Left ventricle myocardium superior (tissue), 1 donor: ENCODE measurements at places on chromosomes 13 and 19.

DNA sequence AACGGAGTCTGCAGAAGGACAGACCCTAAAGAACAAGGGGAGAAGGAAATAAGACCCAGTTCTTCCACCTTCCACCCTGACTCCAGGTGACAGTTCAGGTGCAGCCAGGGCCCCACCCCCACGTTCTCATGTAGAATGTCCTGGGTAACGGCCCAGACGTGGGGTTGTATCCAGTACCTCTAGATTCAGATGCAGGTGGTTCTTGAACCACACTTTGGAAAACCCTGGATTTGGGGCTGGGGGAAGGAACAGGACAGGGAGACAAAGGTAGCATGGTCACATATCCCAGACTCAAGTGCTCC, 2.2 kb downstream of the DMPK start:
- DNase-seq: no peak

- DNase-seq: no peak
Measured at GRCh38 chr19:50458396-50459066, 17.8 kb upstream of the EMC10 start.

- no peak for DNase-seq
Measured at GRCh38 chr13:89568276-89568675, 1779.2 kb upstream of the MIR17HG start.

- DNase-seq: no peak
Measured at GRCh38 chr13:98802559-98802958, 50.1 kb upstream of the SLC15A1 start.

DNA sequence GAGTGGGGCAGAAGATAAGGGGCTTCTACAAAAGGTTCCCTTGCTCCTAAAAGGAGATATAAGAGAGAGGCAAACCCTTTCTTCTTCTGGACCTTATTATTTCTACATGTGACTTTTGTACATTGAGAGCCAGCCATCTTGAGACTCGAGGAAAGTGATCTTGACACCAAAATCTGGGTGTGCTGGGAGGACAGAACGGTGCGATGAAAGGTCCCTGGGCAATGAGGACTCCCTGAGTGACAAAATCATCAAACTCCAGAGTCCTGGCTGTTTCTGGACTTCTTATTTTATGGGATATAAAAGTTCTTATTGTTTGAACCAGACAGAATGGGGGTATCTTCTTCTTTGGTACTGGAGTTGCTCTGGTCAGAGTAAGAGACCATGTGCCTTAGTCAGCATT, 411.0 kb downstream of the ZNF536 start:
- no peak for DNase-seq

DNA sequence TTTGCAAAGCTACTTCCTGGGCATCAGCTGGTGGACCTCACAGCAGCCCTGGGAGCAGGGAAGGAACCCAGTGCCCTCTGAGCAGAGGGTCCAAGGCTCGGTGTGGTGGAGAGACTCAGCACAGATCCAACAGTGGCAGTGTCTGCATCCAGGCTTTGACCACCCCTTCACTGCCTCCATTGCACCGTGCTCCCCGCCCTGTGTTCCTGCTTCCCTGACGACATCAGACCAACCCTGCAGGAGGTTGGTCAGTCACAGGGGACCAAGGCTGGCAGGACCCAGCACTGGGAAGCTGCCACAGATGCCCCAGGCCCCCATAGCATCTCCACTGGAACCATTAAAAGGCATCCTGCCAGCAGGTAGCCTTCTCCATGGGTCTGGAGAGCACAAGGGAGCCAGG, 7.8 kb upstream of the VSTM2B start:
- DNase-seq: no peak

GRCh38 chr19:44557933-44558332, 28.5 kb upstream of the CEACAM20 start:
- DNase-seq: no peak

DNA sequence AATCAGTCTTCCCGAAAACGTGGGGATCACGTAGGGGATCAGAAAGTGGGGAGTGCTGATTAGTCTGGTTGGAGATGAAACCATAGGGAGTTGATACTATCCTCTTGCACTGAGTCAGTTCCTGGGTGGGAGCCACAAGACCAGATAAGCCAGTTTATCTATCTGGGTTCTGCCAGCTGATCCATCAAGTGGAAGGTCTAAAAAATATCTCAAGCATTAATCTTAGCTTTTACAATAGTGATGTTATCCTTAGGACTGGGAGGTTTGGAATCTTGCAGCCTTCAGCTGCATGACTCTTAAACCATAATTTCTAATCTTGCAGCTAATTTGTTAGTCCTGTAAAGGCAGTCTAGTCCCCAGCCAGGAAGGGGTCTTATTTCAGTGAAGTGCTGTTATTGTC, 2474.2 kb downstream of the PCDH9 start:
- DNase-seq: peak; percentile 5

DNA sequence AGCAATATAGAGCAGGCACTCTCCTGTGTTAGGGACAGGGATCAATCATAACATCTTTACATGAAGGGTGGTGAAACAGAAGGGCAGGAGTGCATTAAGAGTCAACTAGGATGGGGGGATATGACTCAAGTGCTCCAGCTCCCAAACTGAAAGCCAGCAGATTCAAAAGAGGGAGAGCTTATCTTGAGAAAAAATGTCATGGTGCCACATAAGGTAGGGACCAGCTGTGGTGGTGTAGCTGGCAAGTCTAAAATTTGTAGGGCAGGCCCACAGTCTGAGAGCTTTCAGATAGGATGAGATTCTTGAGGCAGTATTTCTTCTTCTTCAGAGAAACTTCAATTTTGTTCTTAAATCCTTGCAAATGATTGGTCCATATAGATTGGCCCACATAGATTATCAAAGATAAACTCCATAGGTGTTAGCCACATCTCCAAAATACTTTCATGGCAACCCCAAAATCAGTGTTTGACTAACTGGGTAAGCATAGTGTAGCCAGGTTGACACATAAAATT, 19.1 kb downstream of the DNAJC15 start:
- no peak for DNase-seq
